ENCODE measurements at places on chromosomes 1 and 21.

DNA sequence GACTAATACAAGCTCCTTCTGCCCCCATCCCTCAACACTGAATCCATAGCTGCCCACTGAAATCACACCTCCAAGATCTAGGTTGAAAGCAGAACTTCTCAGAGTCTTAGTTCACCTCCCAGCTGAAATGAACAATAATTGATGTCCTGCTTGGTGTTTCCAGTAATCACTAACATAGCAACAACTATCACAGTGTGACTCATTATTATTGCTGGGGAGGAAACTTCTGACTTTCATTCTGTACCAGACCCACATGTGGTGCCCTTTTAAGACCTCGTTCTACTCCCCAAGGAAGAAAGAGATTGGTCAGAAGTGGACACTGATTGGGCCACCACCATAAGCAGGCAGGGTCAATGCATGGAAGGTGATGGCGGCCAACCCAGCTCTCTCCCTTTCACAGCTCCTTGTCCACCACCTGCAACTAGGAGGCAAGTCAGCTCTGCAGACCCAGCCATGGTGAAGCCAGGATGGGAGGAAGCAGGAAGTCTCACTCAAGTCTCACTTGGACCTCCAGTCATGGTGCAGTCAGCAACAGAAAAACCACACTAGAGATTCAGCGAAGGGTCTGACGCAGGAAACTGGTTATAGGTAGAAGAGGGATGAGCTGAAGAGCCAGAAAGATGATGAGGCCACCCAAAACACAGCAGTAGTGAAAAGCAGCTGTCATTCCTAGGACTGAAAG is 720.2 kb downstream of the PTPRU start:
- DNase-seq: no peak

GRCh38 chr21:32308696-32309095 is 10.0 kb downstream of the MRAP start:
- DNase-seq: no peak

DNA sequence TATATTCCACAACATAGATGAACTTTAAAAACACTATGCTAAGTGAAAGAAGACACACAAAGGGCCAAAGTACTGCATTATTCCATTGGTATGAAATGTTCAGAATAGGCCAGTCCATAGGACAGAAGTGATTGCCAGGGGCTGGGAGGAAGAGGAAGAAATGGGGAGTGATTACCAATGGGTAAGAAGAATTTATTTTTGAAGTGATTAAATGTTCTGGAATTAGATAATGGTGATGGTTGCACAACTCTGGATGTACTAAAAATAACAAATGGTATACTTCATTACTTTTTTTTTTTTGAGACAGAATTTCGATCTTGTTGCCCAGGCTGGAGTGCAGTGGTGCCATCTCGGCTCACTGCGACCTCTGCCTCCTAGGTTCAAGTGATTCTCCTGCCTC is 61.7 kb downstream of the CHD5 start:
- no peak for DNase-seq

DNA sequence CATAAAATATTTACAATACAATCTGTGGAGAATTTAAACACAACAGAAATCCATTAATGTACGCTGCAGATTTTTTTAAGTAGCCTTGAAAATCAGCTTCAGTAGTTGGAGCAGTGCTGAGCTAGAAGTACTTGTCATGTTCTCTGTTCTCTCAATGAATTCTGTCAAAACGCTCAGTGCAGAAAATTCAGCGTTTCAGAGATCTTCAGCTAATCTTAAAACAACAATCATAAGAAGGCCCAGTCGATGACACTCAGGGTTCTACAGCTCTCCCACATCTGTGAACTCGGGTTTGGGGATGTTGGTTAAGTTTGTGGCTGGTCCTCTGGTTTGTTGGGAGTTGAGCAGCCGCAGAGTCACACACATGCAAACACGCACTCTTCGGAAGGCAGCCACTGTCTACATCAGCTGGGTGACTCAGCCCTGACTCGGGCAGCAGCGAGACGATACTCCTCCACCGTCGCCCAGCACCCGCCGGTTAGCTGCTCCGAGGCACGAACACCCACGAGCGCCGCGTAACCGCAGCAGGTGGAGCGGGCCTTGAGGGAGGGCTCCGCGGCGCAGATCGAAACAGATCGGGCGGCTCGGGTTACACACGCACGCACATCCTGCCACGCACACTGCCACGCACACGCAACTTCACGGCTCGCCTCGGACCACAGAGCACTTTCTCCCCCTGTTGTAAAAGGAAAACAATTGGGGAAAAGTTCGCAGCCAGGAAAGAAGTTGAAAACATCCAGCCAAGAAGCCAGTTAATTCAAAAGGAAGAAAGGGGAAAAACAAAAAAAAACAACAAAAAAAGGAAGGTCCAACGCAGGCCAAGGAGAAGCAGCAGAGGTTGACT is 161.2 kb downstream of the RUNX1 start:
- DNase-seq: peak; percentile 14
